ENCODE measurements at places on chromosomes 1 and 21. TPM values are rescaled to one million over a fixed set of nuclear protein-coding genes. Genes with fewer than 3 reads are reported as not detected.

- no peak for DNase-seq
- no peaks in the 10 kb centered on the region for H3K27me3 ChIP-seq
- peaks cover under 1% of the 10 kb centered on the region for H3K4me1 ChIP-seq
- no peak overlapping the region for H3K4me3 ChIP-seq
Measured at GRCh38 chr21:26159869-26160268, 10.7 kb downstream of the APP start.

GRCh38 chr1:201307760-201308499, 24.6 kb downstream of the PKP1 start:
- no peaks in the 10 kb centered on the region for H3K4me1 ChIP-seq
- no peaks in the 10 kb centered on the region for H3K36me3 ChIP-seq
- no peak for DNase-seq
- H3K27ac ChIP-seq: no peak overlapping the region
- peaks cover 7% of the 10 kb centered on the region for H3K27me3 ChIP-seq

DIPK1A gene
- 22.6 TPM for total RNA-seq

GRCh38 chr1:61055110-61055614, 27.2 kb upstream of the NFIA start:
- peaks cover 13% of the 10 kb centered on the region for H3K4me1 ChIP-seq
- H3K27ac ChIP-seq: no peak overlapping the region
- H3K4me3 ChIP-seq: no peak overlapping the region
- no peaks in the 10 kb centered on the region for H3K36me3 ChIP-seq
- no peak for DNase-seq

GRCh38 chr1:31327381-31327780, 30.5 kb downstream of the ZCCHC17 start:
- H3K27me3 ChIP-seq: no peaks in the 10 kb centered on the region
- no peak overlapping the region for H3K4me3 ChIP-seq
- peaks cover 15% of the 10 kb centered on the region for H3K36me3 ChIP-seq
- DNase-seq: no peak

DNA sequence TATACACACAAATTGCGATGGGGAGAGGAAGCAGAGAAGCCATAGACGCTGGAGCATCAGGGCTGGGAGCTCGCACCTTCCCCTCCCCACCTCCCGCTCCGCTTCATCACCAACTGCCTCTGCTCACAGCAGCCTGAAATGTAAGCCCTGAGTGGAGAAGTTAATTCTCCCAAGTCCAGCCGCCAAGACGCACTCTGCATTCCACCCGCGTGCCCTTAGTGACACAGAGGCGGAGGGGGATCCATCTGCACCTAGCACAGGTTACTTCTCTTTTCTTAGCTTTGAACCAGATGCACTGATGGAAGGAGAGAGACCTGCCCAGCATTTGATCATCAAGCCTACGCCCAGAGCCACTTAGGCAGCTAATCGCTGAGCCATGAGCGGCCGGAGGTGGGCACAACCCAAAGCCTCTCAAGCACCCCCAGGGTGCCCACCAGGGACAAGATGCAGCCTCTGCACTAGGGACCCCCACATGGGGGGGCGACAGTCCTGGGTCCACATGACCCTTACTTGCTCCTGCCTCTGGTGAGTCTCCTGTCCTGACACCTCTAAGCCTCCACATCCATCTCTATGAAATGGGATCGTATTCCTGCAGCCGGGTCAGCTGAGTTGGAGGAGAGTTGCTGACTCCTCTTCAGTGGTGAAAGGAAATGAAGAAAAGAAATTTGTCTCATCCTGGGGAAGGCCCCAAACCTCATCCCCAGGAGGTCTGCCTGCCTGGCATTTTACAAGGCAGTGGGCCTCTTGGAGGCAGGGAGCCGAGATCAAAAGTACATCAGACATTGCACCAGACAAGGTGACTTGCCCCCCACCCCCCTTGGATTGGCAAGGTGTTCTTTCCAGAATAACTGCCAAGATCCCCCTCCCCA, 316.2 kb downstream of the MATN1 start:
- peak; percentile 36 for DNase-seq
- H3K27me3 ChIP-seq: 0 out of 2 replicates have a peak, but pooled peaks cover 3% of the 10 kb centered on the region
- H3K4me3 ChIP-seq: no peak overlapping the region
- no peak overlapping the region for H3K27ac ChIP-seq
- H3K36me3 ChIP-seq: no peaks in the 10 kb centered on the region

KLHDC9 gene
- not detected for total RNA-seq

DNA sequence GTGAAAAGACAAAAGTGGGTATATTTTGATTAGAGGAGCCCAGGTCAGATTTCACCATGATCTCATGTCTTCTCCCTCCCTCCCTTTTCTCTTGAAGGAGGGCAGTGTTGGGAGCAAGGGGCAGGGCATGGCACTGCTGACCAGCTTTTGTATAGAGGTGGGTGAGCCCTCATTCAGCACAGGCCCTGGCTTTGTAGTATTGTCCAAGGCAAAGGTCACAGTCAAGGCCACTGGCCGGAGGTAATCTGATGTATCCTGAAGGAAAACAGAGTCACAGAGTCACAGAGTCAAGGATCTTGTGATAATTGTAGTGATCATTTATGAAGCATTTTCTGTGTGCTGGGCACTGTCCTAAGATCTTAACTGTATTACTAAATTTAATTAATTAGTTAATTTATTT, 11.9 kb downstream of the ITGA10 start:
- no peaks in the 10 kb centered on the region for H3K27me3 ChIP-seq
- no peak overlapping the region for H3K27ac ChIP-seq
- DNase-seq: no peak
- H3K4me1 ChIP-seq: peaks cover 4% of the 10 kb centered on the region

GRCh38 chr21:17441370-17441769, 71.5 kb upstream of the CXADR start:
- no peak for DNase-seq
- H3K27me3 ChIP-seq: no peaks in the 10 kb centered on the region
- H3K4me3 ChIP-seq: no peak overlapping the region
- no peaks in the 10 kb centered on the region for H3K4me1 ChIP-seq

- H3K36me3 ChIP-seq: no peaks in the 10 kb centered on the region
- H3K4me1 ChIP-seq: peaks cover 12% of the 10 kb centered on the region
- no peak overlapping the region for H3K27ac ChIP-seq
- no peak overlapping the region for H3K4me3 ChIP-seq
Measured at GRCh38 chr1:110477041-110477440, 26.1 kb downstream of the PROK1 start.

OLFM3 gene
- not detected for total RNA-seq

DNA sequence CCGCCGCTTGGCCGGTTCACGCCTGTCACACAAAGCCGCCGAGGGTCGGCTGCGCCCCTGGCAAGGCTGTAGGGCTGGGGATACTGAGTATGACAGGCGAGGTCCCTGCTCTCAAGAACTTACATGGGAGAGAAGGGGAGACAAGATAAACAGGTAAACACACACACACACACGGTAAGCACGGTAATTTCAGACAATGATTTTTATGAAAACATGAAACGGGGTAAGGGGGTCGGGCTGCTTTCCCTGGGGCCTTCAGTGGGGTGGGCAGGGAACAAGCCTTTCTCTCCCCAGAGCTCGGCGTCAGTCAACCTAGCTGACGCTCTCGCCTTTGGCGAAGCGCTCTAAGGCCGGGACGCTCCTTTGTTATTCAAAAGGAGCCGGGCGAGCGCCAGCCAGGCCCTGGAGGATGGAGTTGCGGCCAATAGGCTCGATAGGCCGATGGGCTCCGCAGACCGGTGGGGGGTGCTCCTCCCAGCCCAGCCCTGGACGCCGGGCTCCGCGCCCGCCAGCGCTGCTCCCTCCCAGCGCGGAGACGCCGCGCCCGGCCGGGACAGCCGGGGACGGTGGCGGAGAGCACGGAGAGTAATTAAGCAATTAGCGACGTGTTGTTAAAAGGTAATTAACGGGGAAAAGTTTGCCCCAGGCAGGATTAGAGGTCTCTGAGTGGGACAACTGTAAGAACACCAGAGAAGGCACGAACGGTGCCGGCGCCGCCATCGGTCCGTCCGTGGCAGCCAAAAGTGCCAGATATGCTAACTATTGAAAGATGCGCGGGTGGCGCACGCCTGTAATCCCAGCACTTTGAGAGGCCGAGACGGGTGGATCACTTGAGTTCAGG, 950 bp upstream of the INKA2 start:
- peak overlapping the region; percentile 53 for H3K4me3 ChIP-seq
- DNase-seq: peak; percentile 43
- peaks cover 9% of the 10 kb centered on the region for H3K36me3 ChIP-seq
- H3K27me3 ChIP-seq: no peaks in the 10 kb centered on the region
- peaks cover 75% of the 10 kb centered on the region for H3K4me1 ChIP-seq
- peak overlapping the region; percentile 2 for H3K27ac ChIP-seq

DNA sequence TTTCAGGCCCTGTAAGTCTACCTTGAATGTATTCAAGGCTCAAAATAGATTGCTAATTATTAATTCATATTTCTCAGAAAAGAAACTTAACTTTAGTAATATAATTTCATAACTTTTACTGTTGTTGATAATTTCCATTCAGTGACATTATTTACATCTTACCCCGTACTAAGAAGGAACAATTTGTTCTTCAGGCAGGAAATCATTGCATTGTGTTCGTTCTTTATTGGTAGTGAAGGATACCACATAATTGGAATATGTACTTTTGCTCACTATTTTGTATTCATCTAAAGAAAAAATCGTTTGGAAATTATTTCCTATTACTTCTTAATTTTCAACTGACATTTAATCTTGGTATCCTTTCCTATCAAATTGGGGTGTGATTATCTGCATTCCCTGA, 39.4 kb downstream of the CTTNBP2NL start:
- H3K36me3 ChIP-seq: peaks cover 33% of the 10 kb centered on the region
- peaks cover 6% of the 10 kb centered on the region for H3K4me1 ChIP-seq
- H3K27ac ChIP-seq: no peak overlapping the region
- H3K4me3 ChIP-seq: no peak overlapping the region
- DNase-seq: no peak
- no peaks in the 10 kb centered on the region for H3K27me3 ChIP-seq

- no peak overlapping the region for H3K4me3 ChIP-seq
- no peak overlapping the region for H3K27ac ChIP-seq
- 0 out of 2 replicates have a peak, but pooled peaks cover 4% of the 10 kb centered on the region for H3K4me1 ChIP-seq
- H3K36me3 ChIP-seq: no peaks in the 10 kb centered on the region
- DNase-seq: no peak
Measured at GRCh38 chr1:173413271-173413707, 63.8 kb upstream of the PRDX6 start.

TNFRSF1B gene
- total RNA-seq: 1.4 TPM

DNA sequence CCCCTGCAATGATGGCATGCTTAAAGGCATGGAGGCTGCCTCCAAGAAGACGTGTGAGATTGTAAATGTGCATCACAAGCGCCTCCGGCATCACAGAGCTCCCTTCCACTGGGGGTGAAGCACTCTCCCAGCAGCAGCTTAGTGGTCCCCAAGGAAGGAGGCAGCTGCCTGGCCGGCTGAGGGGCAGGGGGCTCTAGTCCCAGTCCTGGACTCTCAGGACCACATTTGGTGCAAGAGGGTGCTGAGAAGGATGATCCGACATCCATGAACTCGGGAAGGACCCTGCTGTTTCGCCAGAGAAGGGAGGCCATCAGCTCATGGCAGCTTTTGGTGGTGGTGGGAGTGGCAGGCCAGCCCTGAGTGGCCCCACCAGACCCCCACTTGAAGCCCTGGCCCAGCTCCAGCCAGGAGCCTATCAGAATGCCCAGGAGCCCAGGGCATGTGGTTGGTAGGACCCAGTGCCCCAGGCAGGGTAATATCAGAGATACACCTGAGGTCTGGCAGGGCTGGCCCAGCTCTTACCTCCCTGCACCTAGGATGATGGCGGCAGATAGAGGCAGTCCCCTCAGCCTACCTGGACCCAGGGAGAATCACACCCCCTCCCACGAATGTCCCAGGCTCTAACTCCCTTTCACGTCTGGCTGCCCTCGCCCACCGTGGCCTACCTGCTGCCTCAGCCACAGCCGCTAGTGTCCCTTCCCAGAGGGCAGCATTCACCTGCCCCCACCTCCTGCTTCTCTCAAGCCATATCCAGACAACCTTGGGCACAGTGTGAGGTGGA, 2.4 kb upstream of the WNT9A start:
- no peak overlapping the region for H3K27ac ChIP-seq
- H3K36me3 ChIP-seq: peaks cover 3% of the 10 kb centered on the region
- peak; percentile 36 for DNase-seq
- no peaks in the 10 kb centered on the region for H3K27me3 ChIP-seq
- H3K4me3 ChIP-seq: no peak overlapping the region
- H3K4me1 ChIP-seq: peaks cover 67% of the 10 kb centered on the region

DNA sequence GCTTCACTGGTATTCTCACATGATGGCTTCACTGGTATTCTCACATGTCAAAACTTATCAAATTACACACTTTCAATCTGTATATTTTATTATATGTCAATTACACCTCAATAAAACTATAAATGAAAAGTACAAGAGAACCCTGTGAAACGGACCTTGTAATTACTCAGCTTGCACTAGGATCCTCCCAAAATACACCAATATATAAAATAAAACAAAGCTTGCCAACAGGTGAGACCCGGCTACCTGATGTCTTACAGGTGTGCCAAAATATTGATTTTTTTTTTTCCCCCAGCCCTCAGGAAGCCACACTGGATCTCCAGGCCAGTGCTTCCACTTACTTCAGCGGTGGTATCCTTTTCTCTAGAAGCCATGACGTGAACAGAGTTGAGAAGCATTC, 22.9 kb downstream of the PIK3C2B start:
- H3K36me3 ChIP-seq: no peaks in the 10 kb centered on the region
- peaks cover under 1% of the 10 kb centered on the region for H3K4me1 ChIP-seq
- peaks cover 4% of the 10 kb centered on the region for H3K27me3 ChIP-seq
- DNase-seq: no peak
- no peak overlapping the region for H3K27ac ChIP-seq
- no peak overlapping the region for H3K4me3 ChIP-seq

ERRFI1 gene
- total RNA-seq: 21.7 TPM

DNA sequence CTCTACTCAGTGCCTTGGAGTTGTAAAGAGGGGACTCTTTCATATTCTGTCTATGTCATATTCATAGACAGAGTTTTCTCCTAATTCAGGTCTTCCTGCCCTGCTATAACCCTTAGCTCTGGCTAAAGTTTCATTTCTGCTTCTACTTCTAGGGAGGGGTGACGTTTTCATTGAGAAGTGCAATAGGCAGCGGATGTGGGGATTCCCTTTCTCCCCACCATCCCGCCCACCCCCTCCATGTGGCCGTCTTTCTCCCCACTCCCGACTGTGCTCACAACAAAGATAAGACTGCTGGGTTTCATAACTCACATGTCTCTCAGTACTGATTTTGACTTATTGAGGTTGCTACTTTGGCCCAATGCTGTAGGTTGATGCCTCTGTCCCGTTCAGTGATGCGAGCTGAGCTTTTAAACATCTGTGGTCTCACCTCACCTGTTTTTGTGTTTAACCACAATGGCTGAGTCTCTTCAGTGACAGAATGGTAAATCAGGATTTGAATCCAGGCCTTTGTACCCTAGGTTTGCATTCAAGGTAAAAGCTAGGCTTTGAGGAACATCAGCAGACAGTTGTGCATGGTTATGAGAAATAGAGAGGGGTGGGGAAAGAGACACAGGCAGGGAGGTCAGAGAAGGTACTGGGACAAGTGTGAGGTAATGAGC, 7.8 kb upstream of the KIF14 start:
- H3K36me3 ChIP-seq: no peaks in the 10 kb centered on the region
- no peaks in the 10 kb centered on the region for H3K27me3 ChIP-seq
- no peak overlapping the region for H3K4me3 ChIP-seq
- no peak for DNase-seq

DNA sequence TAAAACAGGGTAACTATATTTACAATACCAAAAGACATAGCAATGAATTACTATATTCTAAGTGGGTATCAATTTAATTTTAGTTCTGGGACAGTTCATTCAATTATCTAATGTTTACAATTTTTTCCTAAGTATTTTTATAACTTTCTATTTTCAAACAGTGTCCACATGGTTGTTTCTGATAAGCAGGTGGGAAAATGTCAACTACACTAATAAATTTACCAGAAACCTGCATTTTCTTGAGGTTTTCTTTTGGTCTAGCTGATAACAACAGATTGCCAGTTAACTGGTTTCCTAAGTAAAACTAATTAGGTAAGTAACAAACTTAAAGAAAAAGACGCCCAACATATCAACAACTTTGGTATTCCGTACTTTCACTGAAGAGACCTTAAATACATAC, 84.9 kb upstream of the GFI1 start:
- H3K27ac ChIP-seq: no peak overlapping the region
- no peaks in the 10 kb centered on the region for H3K36me3 ChIP-seq
- H3K27me3 ChIP-seq: no peaks in the 10 kb centered on the region
- DNase-seq: no peak
- no peak overlapping the region for H3K4me3 ChIP-seq
